ENCODE measurements at places on chromosomes 3 and 15. TPM values are rescaled to one million over a fixed set of nuclear protein-coding genes. Genes with fewer than 3 reads are reported as not detected.

Gene FAM81A
- 0.64 TPM for total RNA-seq

Gene LEKR1
- 0.43 TPM for total RNA-seq

Gene FOXB1
- total RNA-seq, result not detected

Gene RAD18
- total RNA-seq, result 45.4 TPM

Gene SLMAP
- 35.1 TPM for total RNA-seq

Gene TIGIT
- 8.8 TPM for total RNA-seq

Gene ISLR2
- total RNA-seq, result not detected

Gene ALDH1A2
- not detected for total RNA-seq

Gene ZBTB20
- 4.5 TPM for total RNA-seq

Gene TAGLN3
- total RNA-seq, result 1.2 TPM

Gene SLC38A3
- not detected for total RNA-seq

Gene SH2D7
- not detected for total RNA-seq

Gene TTLL13
- 0.15 TPM for total RNA-seq

Gene CLDN16
- not detected for total RNA-seq

Gene ARID3B
- total RNA-seq, result 15.9 TPM
